ENCODE measurements at places on chromosomes 11 and 22.

- no peak for DNase-seq
These were observed 122.6 kb upstream of the LMO1 start for GRCh38 chr11:8386134-8386864.

GRCh38 chr11:121295246-121296029, 2.9 kb downstream of the SC5D start:
- DNase-seq: no peak

- DNase-seq: no peak
These were observed 782 bp upstream of the OSBPL5 start for GRCh38 chr11:3165916-3166267.

- no peak for DNase-seq
These were observed 64.5 kb downstream of the MCM5 start for GRCh38 chr22:35464399-35464798.

GRCh38 chr22:32354360-32355351, 3.0 kb upstream of the RFPL3 start:
- DNase-seq: no peak

DNA sequence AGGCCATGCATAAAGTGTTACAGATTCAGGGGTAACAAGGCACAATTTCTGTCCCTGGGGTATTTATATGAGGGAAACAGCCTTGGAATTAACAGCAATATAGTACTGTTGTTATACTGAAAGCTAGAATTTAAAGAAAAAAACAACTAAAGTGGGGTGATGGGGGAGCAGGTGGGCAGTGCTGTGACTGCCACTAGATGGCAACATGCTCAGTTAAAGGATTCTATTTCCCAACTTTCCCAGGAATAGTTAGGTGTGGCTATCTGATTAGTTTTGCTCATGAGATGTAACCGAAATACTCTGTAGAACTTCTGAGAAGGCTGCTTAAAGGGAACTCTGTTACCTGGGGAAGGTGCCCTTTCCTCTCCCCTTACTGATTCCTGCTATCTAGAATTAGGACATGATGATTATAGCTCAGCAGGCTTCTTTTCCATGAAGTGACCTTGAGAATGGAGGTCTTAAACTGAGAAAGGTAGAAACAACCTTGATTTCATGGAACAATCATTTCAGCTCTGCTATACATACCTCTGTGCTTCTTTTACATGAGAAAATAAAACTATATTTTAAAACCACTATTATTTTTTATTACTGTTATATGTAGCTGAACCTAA, 102.6 kb downstream of the RELT start:
- DNase-seq: no peak

Data from CD8-positive, alpha-beta memory T cell (primary cell).